ENCODE measurements at places on chromosomes 1 and 21.

DNA sequence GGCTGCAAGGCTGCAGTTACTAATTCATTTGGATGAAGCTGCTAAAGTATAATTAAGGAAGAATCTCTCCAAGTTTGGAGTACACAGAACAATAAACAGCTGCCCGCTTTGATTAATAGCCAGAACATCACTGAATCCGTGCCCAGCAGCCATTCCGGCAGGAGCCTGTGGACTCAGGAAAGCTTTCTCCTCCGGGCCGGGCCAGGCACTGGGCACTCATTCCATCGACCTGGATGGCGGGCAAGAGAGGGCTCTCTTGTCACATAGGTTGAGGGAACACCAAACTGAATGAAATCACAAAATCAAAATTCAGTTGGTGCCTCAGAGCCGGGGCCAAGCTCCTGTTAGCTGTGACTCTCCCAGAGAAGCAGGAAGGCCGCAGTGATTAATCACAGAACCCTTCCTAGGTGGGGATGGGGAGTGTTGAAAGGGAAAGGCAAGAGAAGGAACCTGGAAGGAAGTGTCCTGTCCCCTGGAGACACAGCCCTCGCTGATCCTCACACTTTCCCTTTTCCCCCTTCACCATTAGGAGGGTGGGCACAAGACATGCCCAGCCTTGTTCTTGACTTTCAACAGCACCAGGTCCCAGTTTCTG is 306.7 kb downstream of the NPHP4 start:
- DNase-seq = no peak

- DNase-seq = no peak
Measured at GRCh38 chr1:9182784-9183257, 51.8 kb upstream of the H6PD start.

- DNase-seq = peak; percentile 1
Measured at GRCh38 chr1:190373705-190374336, 103.8 kb downstream of the BRINP3 start.

GRCh38 chr1:86339014-86339812 is 56.9 kb downstream of the ODF2L start:
- no peak for DNase-seq

GRCh38 chr1:199242601-199243000 is 603.8 kb downstream of the PTPRC start:
- no peak for DNase-seq

DNA sequence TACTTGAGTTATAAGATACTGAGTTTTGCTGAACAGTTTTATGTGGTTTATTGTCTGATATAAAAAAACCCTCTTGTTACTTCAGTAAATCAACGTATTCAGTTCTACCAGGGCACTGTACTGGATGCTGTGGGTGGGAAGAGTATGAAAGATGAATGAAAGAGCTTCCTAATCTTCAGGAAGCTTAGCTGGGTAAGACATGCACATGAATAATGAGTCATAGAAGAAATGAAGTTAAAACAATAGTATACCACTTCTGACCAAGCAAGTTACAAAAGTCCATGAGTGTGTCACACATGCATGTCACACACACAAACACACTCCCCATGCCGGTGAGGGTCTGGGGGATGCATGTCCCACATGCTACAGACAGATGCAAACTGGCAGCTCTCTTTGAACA is 105.9 kb downstream of the SIPA1L2 start:
- DNase-seq = no peak

DNA sequence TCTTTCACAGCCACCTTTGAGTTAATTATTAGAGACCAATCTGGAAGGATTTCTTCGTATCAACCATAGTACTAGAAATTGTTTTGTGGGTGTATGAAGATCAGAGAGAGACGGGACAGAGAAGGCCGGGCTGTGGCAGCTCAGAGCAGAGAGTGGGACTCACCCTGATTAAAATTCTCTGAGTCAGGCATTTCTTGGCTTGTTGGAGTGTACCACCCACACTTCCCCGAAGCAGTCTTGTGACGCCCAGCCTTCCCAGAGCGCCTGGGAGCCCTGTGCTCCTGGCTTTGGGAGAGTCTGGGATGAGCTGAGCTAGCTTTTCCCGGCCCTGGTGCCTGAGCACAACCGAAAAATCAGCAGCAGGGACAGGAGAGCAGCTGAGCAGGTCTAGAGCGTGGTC is 19.4 kb downstream of the PLEKHM2 start:
- DNase-seq = no peak

Measured in iPS DF 6.9 (cell line).